ENCODE measurements at places on chromosomes 1 and 21. TPM values are rescaled to one million over a fixed set of nuclear protein-coding genes. Genes with fewer than 3 reads are reported as not detected.

- no peak overlapping the region for H3K4me3 ChIP-seq
- H3K27ac ChIP-seq = no peak overlapping the region
- DNase-seq = no peak
- H3K27me3 ChIP-seq = peaks cover 28% of the 10 kb centered on the region
- no peaks in the 10 kb centered on the region for H3K4me1 ChIP-seq
Observed at GRCh38 chr21:17858747-17859146, 39.6 kb upstream of the C21orf91 start.

DNA sequence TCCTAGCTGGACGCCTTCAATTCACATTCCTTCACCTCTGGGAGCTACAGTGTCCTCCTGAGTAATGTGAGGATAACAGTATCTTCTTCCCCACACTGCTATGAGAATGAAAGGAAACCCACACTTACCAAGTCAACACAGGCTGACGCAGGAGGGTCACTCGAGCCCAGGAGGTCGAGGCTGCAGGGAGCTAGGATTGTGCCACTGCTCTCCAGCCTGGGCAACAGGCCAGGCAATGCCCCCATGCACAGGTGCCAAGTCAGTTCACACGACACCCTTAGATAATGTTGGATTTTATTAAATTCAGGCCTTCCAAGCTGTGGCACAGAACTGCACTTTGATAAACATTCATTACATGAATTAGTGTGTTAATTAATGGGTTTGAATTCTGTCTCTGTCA is 31.9 kb downstream of the MATN1 start:
- no peak overlapping the region for H3K4me3 ChIP-seq
- H3K27me3 ChIP-seq = peaks cover 99% of the 10 kb centered on the region
- DNase-seq = no peak
- no peaks in the 10 kb centered on the region for H3K4me1 ChIP-seq
- H3K27ac ChIP-seq = no peak overlapping the region
- H3K36me3 ChIP-seq = no peaks in the 10 kb centered on the region

- H3K4me1 ChIP-seq = peaks cover 13% of the 10 kb centered on the region
- DNase-seq = no peak
- no peaks in the 10 kb centered on the region for H3K27me3 ChIP-seq
- peak overlapping the region; percentile 45 for H3K27ac ChIP-seq
- peaks cover 6% of the 10 kb centered on the region for H3K36me3 ChIP-seq
- no peak overlapping the region for H3K4me3 ChIP-seq
Observed at GRCh38 chr21:16116069-16116468, 386.3 kb downstream of the USP25 start.

- H3K27me3 ChIP-seq = peaks cover 31% of the 10 kb centered on the region
- peak within 1 kb of the TSS; percentile 80 for H3K4me3 ChIP-seq
- H3K27ac ChIP-seq = peak within 1 kb of the TSS; percentile 81
- peaks cover 26% of the 10 kb centered on the region for H3K36me3 ChIP-seq
- DNase-seq = peak; percentile 77
- peaks cover 33% of the 10 kb centered on the region for H3K4me1 ChIP-seq
Observed at GRCh38 chr1:206684478-206685333, at the start of gene MAPKAPK2. MAPKAPK2 (plus strand) TSS chr1:206684905; CDS start chr1:206685230, 325 bp downstream.

GRCh38 chr21:27292783-27293182 is 325.9 kb upstream of the ADAMTS5 start:
- DNase-seq = no peak
- no peak overlapping the region for H3K4me3 ChIP-seq
- no peaks in the 10 kb centered on the region for H3K27me3 ChIP-seq
- H3K4me1 ChIP-seq = peaks cover 20% of the 10 kb centered on the region
- no peak overlapping the region for H3K27ac ChIP-seq
- no peaks in the 10 kb centered on the region for H3K36me3 ChIP-seq

DNA sequence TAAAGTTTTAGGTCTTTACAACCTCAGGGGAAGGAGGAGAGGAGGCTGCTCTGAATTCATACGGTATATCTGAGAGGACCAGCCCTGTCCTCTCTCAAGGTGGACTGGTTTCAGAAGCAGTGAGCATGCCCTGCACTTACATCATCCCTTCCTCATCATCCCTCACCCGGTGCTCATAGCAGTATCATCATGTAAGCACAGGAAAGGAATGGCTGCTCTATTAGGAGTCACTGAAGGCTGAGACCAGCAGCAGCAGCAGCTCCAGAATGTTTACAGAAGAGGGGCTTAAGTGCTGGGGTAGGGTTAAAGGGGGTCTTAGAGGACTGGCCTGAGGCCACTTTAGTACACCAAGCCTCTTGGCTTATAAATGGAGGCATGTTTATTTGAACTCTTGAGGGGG is 185.9 kb downstream of the AK5 start:
- H3K27ac ChIP-seq = no peak overlapping the region
- H3K36me3 ChIP-seq = no peaks in the 10 kb centered on the region
- H3K4me3 ChIP-seq = no peak overlapping the region
- no peak for DNase-seq
- peaks cover 14% of the 10 kb centered on the region for H3K27me3 ChIP-seq

DNA sequence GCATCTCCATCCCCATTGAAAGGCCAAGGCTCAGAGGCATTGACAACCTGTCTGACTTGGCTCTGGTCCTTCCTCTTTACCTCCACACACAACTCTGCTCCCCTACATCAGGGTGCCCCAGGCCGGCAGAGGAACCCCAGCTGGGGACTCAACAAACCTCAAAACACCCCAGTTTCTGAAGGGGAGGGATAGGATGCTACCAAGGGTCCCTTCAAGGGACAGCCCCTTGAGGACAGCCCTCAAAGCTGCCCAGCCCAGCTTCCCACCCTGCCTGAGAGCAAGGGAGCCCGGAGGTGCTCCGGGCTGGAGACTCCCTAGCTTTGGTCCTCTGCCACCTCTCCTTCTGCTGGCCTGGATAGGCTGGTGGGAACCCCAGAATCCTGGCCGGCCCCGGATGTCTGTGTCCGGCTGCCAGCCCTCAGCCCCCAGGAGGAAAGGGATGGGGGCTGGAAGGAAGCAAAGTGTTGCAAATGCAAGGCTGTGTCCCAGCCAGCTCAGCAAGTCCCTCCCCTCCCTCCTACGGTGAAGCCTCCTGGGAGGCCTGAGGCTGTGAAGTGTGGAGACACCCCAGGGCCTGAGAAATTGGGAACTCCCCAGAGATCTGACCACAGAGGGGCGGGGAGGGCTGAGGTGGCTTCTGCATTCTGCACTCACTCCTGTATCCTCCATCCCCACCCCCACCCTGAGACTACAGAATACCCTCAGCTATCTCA is 1.1 kb upstream of the MARCKSL1 start:
- peak overlapping the region; percentile 54 for H3K27ac ChIP-seq
- peak overlapping the region; percentile 85 for H3K4me3 ChIP-seq
- H3K36me3 ChIP-seq = peaks cover 48% of the 10 kb centered on the region
- DNase-seq = peak; percentile 18
- no peaks in the 10 kb centered on the region for H3K27me3 ChIP-seq
- peaks cover 59% of the 10 kb centered on the region for H3K4me1 ChIP-seq

The ANGPTL1 gene
- total RNA-seq = 0.59 TPM

The LDLRAP1 gene
- 8.3 TPM for total RNA-seq

The SDC3 gene
- total RNA-seq = 15.0 TPM
